ENCODE measurements at places on chromosomes 3 and 15. TPM values are rescaled to one million over a fixed set of nuclear protein-coding genes. Genes with fewer than 3 reads are reported as not detected.

The HRG gene
- total RNA-seq = not detected

The IL17RD gene
- total RNA-seq = 0.97 TPM

The SLC30A4 gene
- total RNA-seq = 1.7 TPM

The CHL1 gene
- total RNA-seq = not detected

The WDR93 gene
- 0.21 TPM for total RNA-seq

The ROPN1 gene
- not detected for total RNA-seq

The PLCL2 gene
- 3.9 TPM for total RNA-seq

The STARD9 gene
- total RNA-seq = 1.9 TPM

The MYO5A gene
- 19.3 TPM for total RNA-seq

The ZCWPW2 gene
- total RNA-seq = not detected

The GATA2 gene
- 4.0 TPM for total RNA-seq

The PRSS50 gene
- total RNA-seq = not detected

The HACD3 gene
- total RNA-seq = 124 TPM

The COLQ gene
- total RNA-seq = 0.25 TPM

The HAPLN3 gene
- 25.3 TPM for total RNA-seq

The NPRL2 gene
- 13.3 TPM for total RNA-seq

The GOLGA8O gene
- 0.28 TPM for total RNA-seq

The ACAN gene
- total RNA-seq = 1.4 TPM

The C3orf20 gene
- total RNA-seq = not detected

The STRIT1 gene
- not detected for total RNA-seq

The ALG1L2 gene
- total RNA-seq = not detected

The C3orf49 gene
- total RNA-seq = not detected

The ISLR gene
- total RNA-seq = 0.21 TPM

The LRTM1 gene
- not detected for total RNA-seq

The GP9 gene
- not detected for total RNA-seq

The FAM107A gene
- 0.41 TPM for total RNA-seq

The GOLGA8G gene
- total RNA-seq = not detected

The UQCRC1 gene
- 172 TPM for total RNA-seq

All from A549 treated with AZD2906 at 1 μM for 4 hours (cell line).